ENCODE measurements at places on chromosomes 4 and X. TPM values are rescaled to one million over a fixed set of nuclear protein-coding genes. Genes with fewer than 3 reads are reported as not detected.

Gene ARHGAP6
- total RNA-seq: 0.65 TPM

GRCh38 chr4:4323705-4324534 lies 33.9 kb downstream of the ZBTB49 start:
- DNase-seq: no peak

Gene AVPR2
- not detected for total RNA-seq

DNA sequence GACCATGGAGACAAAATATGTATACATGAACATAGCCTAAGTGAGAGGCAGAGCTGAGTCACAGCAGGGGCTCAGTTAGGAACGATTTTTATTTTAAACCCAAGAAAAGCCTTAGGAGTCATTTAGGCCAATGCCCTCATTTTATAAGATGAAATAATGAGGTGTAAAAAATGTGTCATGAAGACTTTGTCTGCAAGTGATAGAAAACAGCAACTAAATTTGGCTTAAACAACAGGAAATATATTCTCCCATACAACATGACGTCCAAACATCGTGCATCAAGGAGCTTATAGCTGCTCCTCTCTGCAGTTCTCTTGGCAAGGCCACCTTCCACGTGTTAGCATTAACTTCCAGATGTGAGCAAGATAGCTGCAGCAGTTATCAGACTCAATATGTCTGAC lies 16.8 kb downstream of the SCFD2 start:
- no peak for DNase-seq

DNA sequence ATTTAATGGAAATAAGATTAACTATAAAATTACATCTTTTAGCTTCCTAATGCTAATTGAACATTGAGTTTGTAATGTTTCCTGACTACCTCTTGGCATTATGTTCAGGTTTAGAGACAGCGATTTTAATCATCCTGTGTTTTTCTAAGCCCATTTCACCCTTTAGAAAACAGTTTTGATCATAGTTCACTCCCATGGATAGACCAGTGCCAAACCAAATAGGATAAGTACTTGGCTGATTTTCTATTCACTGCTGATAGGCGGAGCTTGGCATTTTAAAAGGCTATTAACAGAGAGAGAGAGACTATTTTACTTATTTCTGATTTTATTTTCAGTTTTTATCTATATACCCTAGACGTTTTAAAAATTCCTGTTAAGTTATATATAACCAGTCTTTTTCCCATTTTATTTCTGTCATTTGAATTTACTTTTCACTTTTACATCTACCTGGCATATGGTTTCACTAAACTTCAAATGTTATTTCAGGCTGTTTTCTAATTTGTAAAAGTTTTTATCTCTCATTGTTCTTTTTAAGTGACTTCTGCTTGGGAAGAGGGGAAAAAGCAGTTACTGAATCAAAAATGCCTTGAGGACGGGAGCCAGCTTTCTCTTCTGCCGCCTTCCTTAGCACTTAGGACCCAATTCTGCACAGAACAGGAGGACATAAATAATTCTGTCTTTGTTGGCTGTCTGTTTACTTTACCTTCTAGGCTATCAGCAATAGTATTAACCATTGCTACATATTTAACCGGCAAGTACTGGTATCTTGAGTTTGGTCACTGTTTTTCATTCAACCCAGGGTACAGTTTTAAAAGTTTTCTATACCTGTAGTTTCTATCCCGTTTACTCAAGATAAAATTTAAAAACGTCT lies 46.4 kb downstream of the SGMS2 start:
- DNase-seq: no peak

GRCh38 chr4:185210102-185210981 lies 944 bp downstream of the SNX25 start:
- DNase-seq: peak; percentile 62

Gene ADH7
- not detected for total RNA-seq

GRCh38 chrX:68997911-68998310 lies 167.3 kb downstream of the PJA1 start:
- no peak for DNase-seq

DNA sequence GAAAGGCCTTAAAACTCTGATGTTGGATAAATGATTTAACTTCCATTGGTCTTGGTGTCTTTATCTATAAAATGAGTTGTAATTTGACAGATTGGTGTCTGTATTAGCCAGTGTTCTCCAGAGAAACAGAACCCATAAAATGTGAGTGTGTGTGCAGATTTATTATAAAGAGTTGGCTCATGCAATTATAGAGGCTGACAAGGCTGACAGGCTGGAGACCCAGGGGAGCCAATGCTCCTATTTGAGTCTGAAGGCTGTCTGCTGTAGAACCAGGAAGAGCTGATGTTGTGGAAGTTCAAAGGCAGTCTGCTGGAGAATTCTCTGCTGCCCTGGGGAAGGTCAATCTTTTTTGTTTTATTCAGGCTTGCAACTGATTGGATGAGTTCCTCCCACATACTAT lies 131.7 kb downstream of the SLC4A4 start:
- DNase-seq: no peak

Gene AKAP4
- total RNA-seq: not detected

DNA sequence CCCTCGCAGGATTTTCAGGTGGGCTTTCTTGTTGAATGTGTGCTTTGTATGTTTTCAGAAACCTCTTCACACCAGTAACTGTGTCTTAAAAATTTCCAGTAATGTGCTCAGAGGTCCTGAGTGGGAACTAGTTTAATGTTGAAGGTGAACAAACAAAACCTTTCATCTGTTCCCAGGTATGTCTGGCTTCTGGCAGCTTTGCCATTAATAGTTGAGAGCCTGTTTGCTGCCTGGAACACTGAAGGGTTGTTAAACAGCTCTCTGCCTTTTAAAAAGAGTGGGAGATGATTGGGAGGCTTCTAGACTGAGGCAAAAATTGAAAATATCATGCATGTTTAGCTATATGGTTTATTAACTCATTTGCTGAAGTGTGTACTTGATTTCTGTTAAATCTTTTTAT lies 161.2 kb upstream of the AGTR2 start:
- DNase-seq: peak; percentile 41

GRCh38 chr4:18935659-18936345 lies 914.2 kb upstream of the LCORL start:
- DNase-seq: no peak

Gene GRK4
- total RNA-seq: 3.2 TPM

GRCh38 chrX:37746951-37747350 lies 32.9 kb upstream of the CYBB start:
- DNase-seq: no peak

DNA sequence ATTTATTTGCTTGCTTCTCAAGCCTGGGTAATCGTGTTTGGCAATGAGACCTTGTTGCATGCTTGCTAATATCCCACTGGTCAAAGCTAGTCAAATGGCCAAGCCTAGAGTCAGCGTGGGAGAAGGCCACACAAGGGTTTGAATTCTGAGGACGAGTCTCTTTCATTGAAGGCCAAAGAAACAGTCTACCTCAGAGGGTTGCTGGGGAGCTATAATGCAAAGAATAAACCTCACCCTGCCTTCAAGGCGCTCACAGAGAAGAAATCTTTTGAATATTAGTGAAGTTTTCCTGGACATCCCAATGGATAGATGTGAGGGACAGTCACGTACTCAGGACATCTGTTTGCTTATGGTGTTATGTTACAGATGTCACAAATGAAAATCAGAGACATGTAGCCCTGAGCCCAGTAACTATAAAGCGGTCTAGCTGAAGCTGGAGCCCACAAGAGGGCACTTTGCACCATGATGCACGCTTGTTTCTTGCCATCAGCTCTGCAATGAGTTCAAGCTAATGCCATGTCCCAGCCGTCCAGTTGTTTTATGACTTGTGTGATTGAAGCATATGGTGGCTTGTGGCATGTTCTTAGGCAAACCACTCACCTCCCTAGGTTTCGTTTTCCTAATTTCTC lies 1.1 kb upstream of the TLR3 start:
- DNase-seq: peak; percentile 82

DNA sequence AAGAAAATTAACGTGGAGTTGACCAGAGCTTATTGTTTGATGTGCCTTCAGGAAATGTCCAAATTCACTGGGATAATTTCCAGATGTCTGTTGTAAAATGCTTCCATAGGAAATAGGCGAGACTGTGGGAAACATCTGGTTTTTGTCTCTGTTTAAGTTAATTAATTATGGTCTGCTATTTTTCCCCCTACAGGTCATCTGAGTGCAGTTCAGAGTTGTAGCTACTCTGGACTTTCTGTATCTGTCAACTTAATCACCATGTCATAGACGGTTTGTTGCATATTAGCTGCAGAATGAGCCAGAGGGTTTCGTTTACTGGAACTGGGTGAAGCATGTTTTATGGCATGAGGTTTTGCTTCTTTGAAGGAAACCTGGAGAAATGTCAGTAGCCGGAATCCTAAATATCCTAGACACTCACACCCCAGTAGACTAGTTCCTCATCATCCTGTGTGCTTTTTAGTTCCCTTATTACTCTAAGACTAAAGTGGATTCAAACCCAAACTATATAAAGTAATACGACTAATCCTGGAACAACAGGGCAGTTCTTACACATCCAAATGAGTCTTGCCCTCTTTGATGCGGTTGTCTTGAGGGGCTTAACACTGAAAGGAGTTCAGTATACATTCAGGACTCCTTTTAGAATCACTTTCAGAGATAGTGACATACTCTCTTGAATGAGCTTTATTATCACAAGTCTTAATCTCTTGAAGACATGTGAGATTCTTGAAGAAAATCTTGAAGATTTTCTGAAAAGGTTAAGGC lies 62.5 kb downstream of the PPEF1 start:
- DNase-seq: no peak

DNA sequence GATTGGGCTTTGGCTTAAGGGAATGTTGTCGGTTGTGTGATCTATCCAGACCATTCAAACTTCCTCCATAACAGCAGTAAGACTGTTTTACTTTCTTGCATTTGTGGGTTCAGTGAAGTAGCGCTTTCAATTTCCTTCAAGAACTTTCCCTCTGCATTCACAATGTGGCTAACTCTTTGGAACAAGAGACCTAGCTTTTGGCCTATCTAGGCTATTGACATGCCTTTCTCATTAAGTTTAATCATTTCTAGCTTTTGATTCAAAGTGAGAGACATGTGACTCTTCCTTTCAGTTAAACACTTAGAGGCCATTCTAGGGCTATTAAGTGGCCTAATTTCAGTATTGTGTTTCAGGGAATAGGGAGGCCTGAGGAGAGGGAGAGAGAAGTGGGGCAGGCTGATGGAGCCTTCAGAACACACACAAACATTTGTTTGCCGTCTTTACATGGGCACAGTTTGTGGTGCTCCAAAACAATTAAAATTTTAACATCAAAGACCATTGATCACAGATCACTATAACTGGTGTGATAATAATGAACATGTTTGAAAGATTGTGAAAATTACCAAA lies 34.1 kb downstream of the ADH5 start:
- no peak for DNase-seq

Gene TBC1D9
- total RNA-seq: 7.5 TPM

Gene FABP2
- total RNA-seq: not detected

Gene LNX1
- 7.0 TPM for total RNA-seq

- DNase-seq: no peak
Observed at GRCh38 chr4:42816880-42817400, 75.6 kb upstream of the GRXCR1 start.

Gene FGF2
- 1.2 TPM for total RNA-seq

DNA sequence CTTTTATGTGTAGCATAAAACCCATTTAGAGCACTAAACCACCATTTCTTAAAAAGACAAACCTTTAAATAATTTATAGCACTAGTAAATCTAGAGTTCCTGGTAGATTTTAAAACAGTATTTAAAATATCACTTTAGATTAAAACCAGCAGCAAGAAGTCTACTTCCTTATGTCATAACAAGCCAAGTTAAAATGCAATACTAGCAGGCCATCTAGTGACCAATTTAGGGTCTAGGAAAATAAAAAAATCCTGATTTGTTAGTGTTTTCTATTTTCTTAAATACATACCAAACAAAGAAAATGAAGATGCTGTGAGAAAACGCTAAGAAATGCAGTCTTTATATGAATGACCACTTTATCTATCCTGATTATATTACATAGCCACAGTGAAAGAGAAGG lies 53.9 kb downstream of the PAPSS1 start:
- no peak for DNase-seq

- DNase-seq: no peak
Observed at GRCh38 chr4:76160355-76160754, 12.2 kb upstream of the NUP54 start.

DNA sequence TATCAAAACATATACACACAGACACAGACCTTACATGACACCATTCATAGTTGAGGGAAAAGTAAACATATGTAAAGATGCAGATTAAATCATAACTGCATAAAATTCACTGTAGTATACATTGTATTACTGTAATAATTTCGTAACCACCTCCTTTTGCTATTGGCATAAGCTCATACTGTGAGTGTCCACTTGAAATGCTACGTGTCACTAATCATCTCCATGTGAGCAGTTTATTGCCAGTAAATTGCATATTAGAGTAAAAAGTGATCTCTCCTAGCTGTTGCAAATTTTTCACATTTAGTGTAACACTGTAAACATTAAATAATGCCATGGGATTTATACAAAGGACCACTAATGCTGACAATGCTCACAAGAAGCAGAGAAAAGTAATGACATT lies 256.7 kb upstream of the GNPDA2 start:
- DNase-seq: no peak

DNA sequence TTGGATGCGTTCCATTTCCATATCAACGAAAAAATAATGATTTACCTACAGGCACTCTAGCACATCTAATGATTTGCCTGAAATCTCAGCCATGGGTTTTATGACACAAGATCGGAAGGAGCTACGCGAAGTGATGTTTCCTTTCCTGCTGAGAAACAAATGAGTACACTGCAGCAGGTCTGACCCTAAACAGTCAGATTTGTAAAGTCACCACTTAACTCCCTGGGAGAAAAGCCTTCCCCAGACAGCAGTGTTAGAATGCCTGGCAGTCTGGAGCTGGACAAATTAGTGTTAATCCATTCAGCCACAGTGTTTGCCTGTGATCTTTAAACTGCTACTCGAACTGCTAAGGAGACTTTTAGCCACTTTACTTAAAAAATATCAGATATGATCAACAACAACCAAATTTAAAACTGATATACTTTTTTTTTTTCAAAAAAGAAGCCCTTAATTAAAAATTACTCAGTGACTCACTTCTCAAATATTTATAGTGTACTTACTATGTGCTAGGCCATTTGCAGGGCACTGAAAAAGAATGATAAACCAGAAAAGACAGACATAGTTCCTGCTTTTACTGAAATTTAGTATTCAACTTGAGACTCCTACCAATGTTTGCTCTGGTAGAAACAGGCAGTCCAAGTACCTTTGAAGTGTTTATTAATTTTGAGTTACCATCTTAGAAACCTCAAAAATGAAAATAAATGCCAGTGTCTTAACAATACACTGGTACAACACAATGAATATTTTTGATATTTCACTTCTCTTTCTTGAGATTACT lies 104.5 kb downstream of the SHISA3 start:
- DNase-seq: no peak

- no peak for DNase-seq
Observed at GRCh38 chrX:13550346-13550745, 19.1 kb upstream of the EGFL6 start.

- DNase-seq: no peak
Observed at GRCh38 chr4:103786014-103786413, 66.2 kb upstream of the TACR3 start.

GRCh38 chrX:28884823-28885222 lies 297.6 kb downstream of the IL1RAPL1 start:
- no peak for DNase-seq
